Stimulated activated CD4-positive, alpha-beta T cell treated with anti-CD3 and anti-CD28 coated beads, TNF-alpha, amount 100 ng/mL, for 1 hour (primary cell): ENCODE measurements at places on chromosomes 5 and 9.

DNA sequence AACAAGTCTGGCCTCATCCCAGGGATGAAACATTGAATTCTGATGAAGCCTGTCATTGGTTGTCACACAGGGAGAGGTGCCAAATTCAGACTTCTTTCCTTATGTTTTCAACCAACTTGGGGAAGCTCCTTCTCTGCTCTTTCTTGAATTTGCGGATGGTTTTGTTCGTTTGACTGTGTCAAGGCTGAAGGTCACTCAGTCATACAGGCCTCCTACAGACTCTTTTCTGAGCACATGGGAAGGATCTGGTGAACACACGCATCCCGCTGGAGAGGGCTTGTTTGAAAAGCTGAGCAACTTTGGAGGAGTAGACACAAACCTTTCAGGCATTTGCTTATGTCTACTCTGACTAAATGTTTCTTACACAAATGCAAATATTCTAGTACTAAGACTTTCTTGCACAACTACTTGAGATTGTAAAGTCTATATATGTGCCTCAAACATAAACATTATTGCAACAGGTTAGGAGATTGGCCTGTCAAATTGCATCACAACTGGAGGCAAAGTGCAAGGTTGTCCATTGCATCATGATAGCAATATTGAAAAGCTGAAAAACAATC, 151.5 kb upstream of the NR3C1 start:
- DNase-seq: no peak

DNA sequence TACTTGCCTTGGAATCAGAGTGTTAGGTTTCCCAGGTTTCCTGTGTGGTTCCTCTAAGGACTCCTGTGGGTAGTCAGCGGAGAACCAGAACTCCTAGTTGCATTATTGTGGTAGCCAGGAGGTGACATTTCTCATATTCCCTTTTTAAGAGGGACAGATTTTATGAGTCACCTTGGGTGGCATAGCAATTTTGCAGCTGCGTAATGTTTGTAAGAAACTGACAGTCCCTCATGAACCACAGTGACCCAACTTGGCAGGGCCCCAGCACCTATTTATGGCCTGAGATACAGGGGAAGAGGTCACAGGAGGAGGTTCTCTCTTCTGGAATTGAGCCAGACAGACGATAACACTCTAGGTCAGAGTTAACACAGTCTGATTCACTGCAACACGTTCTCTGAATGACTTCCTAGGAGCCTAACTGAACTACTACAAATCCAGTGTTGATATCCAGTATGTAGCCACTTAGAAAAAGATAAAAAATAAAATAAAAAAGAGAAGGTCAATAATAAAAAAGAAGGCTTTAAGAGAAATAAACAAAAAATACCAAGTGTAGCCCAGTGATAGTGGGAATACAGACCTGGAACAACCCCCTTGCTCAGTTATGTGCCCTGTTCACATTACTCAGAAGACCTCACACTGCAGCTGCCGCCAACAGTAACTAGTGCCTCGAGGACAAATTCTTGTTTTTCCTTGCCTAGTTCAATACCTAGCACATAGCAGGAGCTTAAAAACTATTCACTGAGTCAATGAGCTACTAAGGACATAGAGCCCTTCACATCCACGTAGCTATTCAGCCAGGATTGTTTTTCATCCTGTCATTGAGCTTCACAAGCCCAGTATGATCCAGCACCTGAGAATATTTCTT, 50.7 kb upstream of the VLDLR start:
- no peak for DNase-seq

- no peak for DNase-seq
Measured at GRCh38 chr5:158957196-158957595, 142.5 kb downstream of the EBF1 start.

DNA sequence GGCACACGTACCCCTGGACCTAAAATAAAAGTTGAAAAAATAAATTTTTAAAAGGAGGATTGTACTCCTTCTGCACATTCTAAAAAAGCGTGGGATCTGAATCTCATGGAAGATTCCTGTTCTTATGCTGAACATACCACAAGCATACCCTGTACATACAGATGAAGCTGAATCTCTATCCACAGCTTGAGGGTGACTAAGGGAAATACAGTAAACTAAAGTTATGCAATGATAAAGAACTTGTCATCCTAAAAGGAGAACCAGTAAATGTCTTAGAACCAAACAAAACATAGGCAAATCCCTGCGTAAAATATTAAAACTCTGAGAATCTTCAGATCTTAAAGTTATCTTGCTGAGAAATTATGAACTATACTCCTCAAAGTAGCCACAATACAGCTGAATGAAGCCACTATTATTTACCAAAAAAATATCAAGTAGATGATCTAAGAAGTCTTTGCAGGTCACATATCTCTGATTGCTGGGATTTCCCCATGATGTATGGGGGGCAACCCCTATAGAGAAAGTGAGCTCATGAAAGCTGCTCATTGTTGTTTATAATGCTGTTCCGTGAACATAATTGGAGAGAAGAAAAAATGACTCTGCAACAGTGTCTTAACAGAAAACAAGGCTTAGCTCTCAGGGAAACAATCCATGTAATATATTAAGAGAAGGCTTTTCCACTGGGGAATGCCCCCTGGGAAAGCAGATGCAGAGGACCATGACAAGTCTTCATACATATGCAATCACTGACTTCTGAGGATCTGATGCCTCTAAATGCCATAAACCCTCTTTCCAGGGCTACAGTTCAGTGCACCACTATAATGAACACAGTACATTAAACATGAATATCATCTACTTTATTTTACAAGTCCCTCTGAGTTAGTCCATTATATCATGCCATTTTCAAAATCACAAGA, 210.1 kb downstream of the EPB41L4A start:
- DNase-seq: no peak

GRCh38 chr9:91734371-91734981, 215.6 kb downstream of the ROR2 start:
- no peak for DNase-seq

DNA sequence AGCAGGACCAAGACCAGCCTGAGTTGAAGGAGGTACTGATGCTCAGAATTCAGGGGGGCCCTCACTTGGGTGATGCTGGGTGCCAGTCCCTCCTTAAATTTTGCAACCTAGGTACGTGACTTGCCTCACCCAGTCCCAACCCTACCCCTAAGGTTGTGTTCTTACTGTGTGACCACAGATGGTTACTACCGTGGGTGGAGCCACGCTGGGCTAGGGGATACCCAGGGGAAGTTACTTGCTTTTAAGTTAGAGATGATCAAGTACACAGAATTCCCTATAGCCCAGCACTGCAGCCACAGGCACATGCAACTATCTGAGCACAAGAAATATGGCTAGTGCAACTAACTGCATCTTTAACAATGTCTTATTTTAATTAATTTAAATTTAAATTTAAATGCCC, 32.9 kb downstream of the NXNL2 start:
- DNase-seq: no peak

GRCh38 chr9:116002624-116003023, 151.0 kb upstream of the PAPPA start:
- DNase-seq: no peak

DNA sequence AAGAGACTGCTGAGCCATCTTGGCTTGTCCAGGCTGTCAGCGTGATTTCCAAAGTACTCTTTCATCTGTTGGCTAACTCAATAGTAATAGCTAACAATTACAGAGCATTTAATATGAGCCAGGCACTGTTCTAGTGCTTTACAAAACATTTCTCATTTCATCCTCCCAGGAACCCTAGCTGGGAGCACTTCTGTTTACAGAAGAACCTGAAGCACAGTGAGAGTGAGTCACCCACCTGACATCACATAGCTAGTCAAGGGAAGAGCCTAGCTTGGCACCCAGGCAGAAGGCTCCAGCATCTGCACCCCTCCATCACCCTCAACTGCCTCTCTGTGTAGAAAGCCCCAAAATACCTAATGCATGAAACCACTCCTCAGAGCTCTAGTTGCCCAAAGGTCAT, 57.5 kb upstream of the IQGAP2 start:
- DNase-seq: no peak

DNA sequence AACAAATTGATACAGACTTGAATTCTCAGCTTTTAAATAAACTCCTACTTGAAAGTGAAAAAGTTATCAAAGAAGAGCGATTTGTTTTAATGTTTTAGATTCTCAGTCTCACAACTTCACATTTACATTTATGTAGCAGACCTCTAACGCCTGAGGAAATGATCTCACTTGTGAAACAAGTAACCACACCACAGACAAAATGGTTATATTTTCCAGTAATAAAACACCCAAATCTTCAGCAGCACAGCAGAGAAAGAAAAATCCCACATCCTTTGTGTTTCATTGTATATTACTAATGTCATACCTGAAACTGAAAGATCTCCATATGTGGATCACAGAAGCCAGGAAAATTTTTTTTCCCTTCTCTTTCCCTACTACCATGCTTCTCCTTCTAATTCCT, 29.8 kb upstream of the GZMA start:
- DNase-seq: no peak
